ENCODE measurements at places on chromosomes 1 and 21.

DNA sequence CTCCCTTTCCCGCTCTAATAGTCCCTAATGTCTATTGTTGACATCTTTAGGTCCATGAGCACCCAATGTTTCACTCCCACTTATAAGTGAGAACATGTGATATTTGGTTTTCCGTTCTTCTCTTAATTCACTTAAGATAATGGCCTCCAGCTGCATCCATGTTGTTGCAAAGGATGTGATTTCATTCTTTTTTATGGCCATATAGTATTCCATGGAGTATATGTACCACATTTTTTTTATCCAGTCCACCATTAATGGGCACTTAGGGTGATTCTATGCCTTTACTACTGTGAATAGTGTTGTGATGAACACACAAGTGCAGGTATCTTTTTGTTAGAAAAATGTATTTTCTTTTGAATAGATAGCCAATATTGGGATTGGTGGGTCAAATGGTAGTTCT lies 126.0 kb upstream of the RAB3GAP2 start:
- no peak for DNase-seq

DNA sequence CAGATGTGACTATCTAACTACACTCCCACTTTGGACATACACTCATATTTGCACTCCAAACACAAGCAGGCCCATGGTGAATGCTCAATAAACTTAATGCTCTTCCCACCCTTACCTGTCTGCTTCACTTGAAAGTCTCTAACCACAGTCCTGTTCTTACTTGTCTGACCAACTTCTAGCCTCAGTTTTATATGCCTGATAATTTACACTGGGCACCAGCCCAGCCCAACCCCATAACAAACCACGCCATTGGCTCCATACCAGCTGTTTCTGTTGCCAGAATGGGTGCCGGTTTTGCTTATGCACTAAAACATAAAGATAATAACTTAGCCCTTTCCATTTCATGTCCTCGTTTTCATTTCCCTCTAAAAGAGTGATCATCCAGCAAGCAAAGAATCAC lies 395.4 kb downstream of the NTNG1 start:
- no peak for DNase-seq

- no peak for DNase-seq
These were observed 52.7 kb downstream of the TRMT1L start for GRCh38 chr1:185104083-185104482.

DNA sequence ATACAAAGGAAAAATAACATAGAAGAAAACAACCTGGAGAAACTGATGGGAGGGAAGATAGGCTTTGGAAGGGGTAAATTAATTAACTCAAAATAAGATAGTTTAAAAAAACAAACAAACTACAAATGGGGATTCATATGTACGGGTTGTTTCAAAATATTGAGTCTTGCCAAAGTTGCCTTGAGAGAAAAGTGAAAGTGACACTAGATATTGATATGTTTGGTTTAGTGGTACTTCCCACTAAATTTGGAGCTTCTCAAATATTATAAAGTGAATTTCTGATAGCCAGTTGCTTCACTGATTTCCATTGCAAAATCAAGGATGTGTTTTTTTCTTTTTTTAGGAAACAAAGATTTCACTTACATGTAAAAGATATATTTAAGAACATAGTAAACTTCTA lies 149.5 kb upstream of the RUNX1 start:
- no peak for DNase-seq

DNA sequence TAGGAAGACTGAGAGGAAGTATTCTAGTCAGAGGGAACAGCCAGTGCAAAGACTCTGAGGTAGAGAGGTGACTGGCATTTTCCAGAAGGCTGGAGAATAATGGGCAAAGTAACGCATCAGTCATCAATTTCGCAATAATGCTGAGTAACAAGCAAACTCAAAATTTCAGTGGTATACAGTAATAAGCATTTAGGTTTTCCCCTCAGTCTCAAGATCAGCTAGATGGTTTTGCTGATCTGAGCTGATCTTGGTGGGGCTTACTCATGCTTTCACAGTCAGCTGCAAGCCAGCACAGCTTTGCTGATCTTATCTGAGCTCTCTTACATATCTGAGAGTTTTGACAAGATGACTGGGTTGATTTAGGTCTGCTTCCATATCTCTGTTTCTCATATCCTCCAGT lies 108.7 kb downstream of the TSEN15 start:
- DNase-seq: no peak

GRCh38 chr1:13860031-13860430 lies 160.0 kb downstream of the PRDM2 start:
- DNase-seq: no peak
